Stimulated activated naive CD8-positive, alpha-beta T cell treated with anti-CD3 and anti-CD28 coated beads, Interleukin-15, Interleukin-2, amounts not matched to agents 100 U/mL and 50 U/mL, for 24 hours (primary cell): ENCODE measurements at places on chromosomes 2 and 18.

DNA sequence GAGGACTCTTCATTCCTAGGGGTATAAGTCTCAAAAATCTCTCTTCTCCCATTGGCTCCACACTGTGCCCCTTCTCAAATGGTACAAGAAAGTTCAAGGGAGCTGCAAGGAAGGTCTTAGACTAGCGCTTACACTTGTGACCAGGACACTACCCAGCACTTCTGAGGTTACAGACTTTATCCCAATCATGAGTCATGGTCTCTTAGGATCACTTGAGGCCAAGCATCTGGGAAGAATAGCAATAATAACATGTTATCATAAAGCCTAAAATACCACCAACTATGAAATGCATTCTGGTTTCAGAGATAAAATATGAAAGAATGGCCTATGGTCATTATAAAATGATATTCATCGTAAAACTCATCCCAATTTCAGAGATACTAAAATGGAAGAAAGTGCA is 309.9 kb upstream of the PKDCC start:
- DNase-seq = no peak

- no peak for DNase-seq
These were observed 166.3 kb downstream of the NRP2 start for GRCh38 chr2:205848601-205849000.

DNA sequence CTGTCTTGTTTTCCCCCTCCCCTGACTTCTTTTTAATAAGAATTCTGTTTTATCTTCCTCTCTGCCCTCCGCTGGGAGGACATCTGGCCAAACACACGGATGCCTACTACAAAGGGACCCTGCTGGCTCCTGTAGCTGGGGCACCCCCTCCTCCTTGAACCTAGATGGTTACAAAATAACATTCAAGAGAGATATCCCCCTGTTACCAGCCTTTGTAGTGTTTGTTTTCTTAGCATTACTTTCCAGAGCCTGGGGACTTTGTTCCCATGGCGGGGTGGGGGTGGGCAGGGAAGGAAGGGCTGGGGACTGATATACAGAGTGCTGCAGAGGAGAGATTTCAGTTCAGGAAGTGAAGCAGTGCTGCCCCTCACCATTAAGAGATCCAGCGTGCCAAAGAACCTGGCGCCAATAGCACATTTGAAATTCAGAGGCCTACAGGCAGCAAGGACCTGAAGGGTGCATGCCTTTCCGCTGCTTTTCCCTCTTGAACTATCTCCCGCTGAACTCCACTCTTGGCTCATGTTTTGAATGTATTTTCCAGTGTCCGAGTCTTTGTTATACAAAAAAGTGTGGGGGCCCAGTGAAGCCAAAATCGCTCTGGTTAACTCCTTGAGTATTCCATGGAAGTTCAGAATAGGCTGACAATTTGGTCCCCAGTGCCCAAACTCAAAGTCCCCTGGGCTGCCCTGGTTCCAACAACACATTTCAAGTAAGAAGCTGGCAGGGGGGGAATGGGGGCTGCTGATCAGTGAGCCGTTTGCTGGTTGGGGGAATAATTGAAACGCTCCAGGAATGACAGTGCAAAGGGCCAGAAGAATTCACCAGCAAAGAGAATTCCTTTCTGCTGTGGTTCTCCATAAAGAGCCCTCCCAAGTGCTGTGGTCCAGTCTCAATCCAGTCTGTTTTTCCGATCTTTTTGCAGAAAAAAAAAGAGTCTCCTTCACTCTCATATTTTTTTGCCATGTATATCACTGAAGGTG is 94.8 kb upstream of the THOC1 start:
- DNase-seq = no peak

GRCh38 chr2:47076586-47077441 is 78.3 kb downstream of the STPG4 start:
- no peak for DNase-seq

GRCh38 chr2:140529706-140530105 is 1601.1 kb downstream of the LRP1B start:
- no peak for DNase-seq

DNA sequence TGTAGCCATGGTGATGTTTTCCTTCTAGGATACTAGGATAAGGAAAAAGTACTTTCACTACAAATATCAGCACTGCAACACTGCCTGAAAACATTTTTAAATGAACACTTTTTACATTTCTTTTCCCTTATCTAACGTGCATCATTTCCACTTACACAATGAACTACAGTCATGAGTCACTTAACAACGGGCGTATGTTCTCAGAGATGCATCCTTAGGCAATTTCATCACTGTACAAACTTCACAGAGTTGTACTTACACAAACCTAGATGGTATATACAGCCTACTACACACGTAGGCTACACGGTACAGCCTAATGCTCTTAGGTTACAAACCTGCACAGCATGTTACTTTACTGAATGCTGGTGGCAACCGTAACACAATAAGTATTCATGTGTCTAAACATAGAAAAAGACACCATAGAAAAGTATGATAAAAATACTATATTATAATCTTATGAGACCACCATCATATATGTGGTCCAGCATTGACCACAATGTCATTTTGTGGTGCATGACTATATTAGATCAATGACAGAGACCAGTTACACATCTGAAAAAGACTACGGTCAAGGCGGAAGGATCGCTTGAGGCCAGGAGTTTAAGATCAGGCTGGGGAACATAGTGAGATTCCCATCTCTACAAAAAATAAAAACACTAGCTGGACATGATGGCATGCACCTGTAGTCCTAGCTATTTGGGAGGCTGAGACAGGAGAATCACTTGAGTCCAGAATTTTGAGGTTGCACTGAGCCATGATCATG is 39.8 kb downstream of the WDR33 start:
- no peak for DNase-seq

GRCh38 chr18:50523165-50523564 is 36.7 kb upstream of the MAPK4 start:
- no peak for DNase-seq

GRCh38 chr2:45986509-45986908 is 310.7 kb upstream of the EPAS1 start:
- no peak for DNase-seq

DNA sequence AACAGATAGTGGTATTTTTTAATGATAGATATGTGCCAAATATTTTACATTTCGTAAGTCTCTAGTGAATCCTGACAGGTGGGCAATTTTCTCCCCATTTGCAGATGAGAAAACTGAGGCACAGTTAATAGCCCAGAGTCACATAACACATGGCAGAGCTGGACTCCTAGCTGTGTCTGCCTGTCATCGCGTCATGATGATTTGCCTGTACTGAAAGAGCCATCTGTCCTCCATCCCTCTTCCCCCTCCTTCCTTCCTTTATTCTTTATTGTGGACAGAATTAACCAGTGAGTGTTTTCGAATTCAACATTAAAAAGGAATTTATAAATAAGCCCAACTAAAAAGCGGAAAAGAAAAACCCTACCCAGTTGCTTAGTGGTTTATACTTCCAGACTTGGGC is 3.2 kb downstream of the DNAJB2 start:
- DNase-seq = no peak

- no peak for DNase-seq
These were observed 93.4 kb downstream of the CALCRL start for GRCh38 chr2:187354661-187355060.

DNA sequence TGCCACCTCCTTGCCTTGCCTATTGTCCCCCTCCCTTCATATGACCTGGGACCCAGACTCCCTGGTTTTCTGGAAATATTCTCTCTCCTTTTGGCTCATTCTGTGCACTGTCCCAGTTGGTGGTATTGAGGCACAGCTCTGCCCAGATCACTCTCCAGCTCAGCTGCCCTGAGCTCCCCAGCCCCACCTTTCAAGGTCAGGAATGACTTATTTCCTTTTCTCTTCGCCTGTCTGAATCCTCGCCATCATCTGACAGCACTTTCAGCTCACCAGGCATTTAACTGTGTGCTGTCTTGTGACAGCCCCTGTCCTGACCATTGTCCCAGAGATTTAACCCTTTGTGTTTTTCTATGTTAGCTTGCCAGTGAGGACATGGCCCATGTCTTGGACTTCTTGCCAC is 133.0 kb downstream of the MSH2 start:
- DNase-seq = no peak

DNA sequence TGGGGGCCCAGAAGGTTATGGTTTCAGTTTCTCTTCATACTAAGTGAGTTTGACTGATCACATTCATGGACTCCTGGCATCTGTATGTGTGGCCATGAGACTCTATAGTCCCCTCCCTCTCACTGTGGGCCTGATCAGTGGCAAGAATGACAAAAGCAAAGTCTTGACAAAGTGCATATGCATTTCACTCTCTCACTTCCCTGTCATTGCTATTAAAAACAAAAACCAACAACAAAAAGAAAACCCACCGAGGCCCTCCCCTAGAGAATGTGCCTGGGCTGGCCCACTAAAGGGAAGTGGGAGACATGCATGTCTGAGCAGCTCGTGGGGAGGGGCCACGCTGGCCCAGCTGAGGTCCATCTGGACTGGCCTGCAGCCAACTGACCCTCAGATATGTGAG is 600.1 kb upstream of the RAB6C start:
- no peak for DNase-seq

- DNase-seq = peak; percentile 23
These were observed 1.1 kb downstream of the COBLL1 start for GRCh38 chr2:164840458-164840929.

GRCh38 chr2:235235977-235236767 is 257.7 kb upstream of the AGAP1 start:
- no peak for DNase-seq

- no peak for DNase-seq
These were observed 100.1 kb upstream of the ALKAL2 start for GRCh38 chr2:387980-388421.

DNA sequence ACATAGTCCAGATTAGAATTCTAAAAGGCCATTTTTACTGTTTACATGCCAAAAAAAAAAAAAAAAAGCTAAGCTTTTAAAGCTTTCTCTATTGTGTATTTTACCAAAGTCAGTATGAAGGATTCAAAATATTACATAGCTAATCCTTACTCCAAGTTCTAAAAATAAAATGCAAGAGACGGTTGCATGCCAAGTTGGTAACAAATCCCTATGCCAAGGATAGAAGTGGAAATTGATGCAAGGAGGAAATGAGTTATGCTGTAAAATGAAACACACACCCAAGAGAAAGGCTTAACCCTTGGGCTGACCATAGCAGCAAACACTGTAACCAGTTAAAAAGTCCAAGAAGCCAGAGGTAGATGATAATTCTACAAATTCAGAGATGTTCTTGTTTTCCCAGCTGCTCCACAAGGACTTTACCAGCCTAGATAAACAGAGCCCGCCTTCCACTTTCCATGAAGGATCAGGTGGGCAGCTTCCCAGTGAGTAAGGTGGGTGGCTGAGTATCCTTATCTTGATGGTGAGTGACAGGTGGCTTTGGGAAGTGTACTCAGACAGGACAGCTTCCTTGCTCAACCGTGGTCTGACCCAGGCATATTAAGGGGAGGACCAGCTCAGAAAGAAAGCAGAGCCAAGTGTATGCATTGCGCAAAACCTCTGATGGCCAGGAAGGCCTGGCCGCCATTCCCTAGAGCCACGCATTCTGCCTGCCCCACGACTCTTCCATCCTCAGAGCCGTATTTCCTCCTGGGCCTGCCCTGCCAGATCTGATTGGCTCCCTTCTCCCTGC is 34.4 kb downstream of the ATP8B1 start:
- DNase-seq = no peak

DNA sequence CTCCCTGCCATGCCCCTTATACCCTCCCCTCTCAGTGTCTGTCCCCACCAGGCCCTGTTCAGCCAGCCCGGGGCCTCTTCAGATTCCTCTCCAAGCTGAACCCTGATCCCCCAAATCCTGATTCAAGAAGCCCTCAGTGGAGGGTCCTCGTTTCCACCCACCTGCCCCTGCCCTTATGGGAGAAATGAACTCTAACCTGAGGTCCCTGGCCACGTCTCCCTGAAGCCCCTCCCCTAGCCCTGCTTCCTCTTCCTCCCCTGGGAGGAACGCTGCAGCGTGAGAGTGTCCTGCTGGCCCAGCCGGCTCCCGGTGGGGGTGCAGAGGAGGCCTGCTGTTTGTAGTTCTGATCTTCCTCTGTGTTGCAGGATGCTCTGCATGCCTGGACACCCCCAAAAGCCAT is 56.7 kb upstream of the GLI2 start:
- DNase-seq = no peak

- DNase-seq = no peak
These were observed 51.0 kb upstream of the ABCA12 start for GRCh38 chr2:215189393-215189792.

- no peak for DNase-seq
These were observed 21.6 kb downstream of the PTPN18 start for GRCh38 chr2:130377491-130377890.

GRCh38 chr18:62098960-62099359 is 87.9 kb downstream of the PIGN start:
- no peak for DNase-seq

DNA sequence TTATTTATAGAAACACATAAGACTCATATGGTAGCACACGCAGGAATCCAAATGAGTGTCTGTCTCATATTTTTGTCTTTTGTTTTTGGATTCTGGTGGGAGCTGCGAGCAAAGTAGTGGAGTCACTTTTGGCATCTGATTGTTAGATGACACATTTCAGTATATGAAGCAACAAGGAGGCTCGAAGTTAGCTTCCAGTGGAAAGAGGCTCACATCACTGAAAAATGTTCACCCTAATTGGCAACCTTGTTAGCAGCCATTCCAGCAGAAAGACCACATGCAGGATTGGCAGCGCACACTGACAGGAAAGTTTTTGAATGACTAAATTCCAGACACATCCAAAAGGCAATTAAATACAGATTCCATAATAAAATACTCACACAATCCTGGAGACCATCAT is 87.4 kb downstream of the MYT1L start:
- no peak for DNase-seq

DNA sequence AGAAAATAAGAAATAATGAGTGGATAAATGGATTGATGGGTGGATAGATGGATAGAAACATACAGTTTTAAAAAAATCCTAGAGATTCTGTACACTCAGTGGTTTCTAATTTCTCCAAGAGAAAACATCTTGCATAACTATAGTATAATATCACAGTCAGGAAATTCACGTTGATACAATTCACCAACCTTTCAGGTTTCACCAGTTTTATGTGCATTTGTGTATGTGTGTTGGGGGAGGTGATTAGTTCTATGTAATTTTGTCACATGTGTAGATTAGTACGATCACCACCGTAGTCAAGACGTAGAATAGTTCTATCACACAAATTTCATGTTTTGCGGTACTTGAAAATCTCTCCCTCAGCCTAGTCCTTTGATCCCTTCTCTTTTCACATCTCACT is 288.2 kb upstream of the LRATD1 start:
- DNase-seq = no peak

- no peak for DNase-seq
These were observed 95.7 kb upstream of the NRP2 start for GRCh38 chr2:205586626-205587025.
